Thoracic aorta endothelial cell (primary cell): ENCODE measurements at places on chromosomes 1 and 21. TPM values are rescaled to one million over a fixed set of nuclear protein-coding genes. Genes with fewer than 3 reads are reported as not detected.

The SPRR1A gene
- total RNA-seq = not detected in 2 replicates

The ACTL8 gene
- total RNA-seq = not detected in 2 replicates

The PTAFR gene
- total RNA-seq = under 0.01 and 0.14 TPM in 2 replicates

The HPCAL4 gene
- total RNA-seq = not detected in 2 replicates

The ATAD3B gene
- 33.0 and 38.4 TPM in 2 replicates for total RNA-seq

The SH3D21 gene
- 2.8 and 3.1 TPM in 2 replicates for total RNA-seq

The CFAP107 gene
- total RNA-seq = not detected in 2 replicates

The VAV3 gene
- 1.3 and 2.8 TPM in 2 replicates for total RNA-seq

The DCST1 gene
- total RNA-seq = not detected in 2 replicates

The SLC16A4 gene
- total RNA-seq = 6.9 and 9.6 TPM in 2 replicates

The AADACL3 gene
- total RNA-seq = not detected in 2 replicates

The FAM3B gene
- total RNA-seq = not detected in 2 replicates

The FCER1G gene
- not detected in 2 replicates for total RNA-seq

The MPL gene
- 0.07 TPM in 1 of 2 replicates, not detected in the other for total RNA-seq

The F3 gene
- 2.9 and 3.3 TPM in 2 replicates for total RNA-seq

The ESPN gene
- total RNA-seq = 0.65 and 1.1 TPM in 2 replicates

The KCNK2 gene
- not detected in 2 replicates for total RNA-seq

The CDK11A gene
- 13.3 and 17.7 TPM in 2 replicates for total RNA-seq

The SPOCD1 gene
- total RNA-seq = 53.7 and 57.9 TPM in 2 replicates

The GPR161 gene
- 15.3 and 19.8 TPM in 2 replicates for total RNA-seq

The ANKRD35 gene
- total RNA-seq = 0.13 and 0.14 TPM in 2 replicates
